B cell (primary cell): ENCODE measurements at places on chromosomes 1 and 21. TPM values are rescaled to one million over a fixed set of nuclear protein-coding genes. Genes with fewer than 3 reads are reported as not detected.

The OR10Z1 gene
- total RNA-seq, result not detected in 2 replicates

GRCh38 chr1:167305706-167306277, 85.1 kb downstream of the POU2F1 start:
- H3K4me1 ChIP-seq, result no peaks in the 10 kb centered on the region
- H3K36me3 ChIP-seq, result no peaks in the 10 kb centered on the region
- no peak for DNase-seq
- no peak overlapping the region for H3K27ac ChIP-seq

The NMNAT2 gene
- total RNA-seq, result not detected in 2 replicates

DNA sequence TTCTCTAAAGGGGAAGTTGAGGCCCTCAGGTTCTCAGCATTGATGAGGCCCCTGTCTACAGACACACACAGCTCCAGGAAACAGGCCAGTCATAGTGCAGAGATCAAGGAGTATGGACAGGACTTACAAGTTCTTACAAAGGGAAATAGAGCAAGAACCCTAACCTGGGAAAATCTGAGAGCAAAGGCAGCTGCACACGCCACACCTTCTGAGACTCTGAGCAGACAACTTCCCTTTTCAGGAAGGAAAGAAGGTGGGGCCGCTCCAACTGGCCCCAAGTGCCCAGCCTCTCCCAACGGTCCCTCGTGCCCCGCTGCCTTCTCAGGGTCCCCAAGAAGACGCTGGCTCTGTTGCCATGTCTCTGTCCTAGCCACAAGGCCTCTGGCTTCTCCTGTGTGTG, 3.6 kb downstream of the NOC2L start:
- no peak for DNase-seq
- no peak overlapping the region for H3K27ac ChIP-seq
- H3K27me3 ChIP-seq, result no peaks in the 10 kb centered on the region
- H3K4me1 ChIP-seq, result peaks cover 24% of the 10 kb centered on the region
- no peaks in the 10 kb centered on the region for H3K36me3 ChIP-seq

The AVPR1B gene
- 0.59 TPM in 1 of 2 replicates, not detected in the other for total RNA-seq

DNA sequence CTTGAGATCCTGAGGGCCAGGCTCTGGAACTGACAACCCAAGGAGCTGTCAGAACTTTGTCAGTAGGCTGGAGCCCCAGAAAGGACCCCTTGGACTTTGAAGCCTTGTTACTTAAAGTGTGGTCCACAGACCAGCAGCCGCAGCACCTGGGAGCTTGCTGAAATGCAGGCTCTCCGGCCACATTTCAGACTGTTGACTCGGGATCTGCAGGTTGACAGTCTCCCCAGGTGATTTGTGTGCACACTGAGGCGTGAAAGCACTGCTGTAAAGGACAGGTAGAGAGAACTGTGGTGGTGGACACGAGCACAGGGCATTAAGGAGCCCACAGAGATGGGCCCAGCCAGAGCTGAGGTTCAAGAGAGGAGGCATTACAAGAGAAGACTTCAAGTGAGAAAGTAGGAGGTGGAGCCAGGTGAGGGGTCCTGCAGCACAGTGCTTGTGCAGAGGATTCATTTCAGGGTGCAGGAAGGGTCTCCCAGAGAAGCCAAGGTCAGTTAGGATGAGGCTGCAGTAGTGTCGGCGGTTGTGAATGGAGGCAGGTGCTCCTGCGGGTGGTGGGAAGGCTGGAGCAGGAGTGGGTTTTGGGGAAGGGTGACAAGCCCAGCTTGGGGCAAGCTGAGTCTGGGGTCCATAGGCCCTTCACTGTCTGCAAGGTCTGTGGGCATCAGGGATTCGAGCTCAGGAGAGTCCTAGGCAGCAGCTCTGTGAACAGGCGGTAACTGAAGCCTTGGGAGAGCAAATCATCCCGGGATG, 4.6 kb downstream of the HYI start:
- no peak overlapping the region for H3K4me3 ChIP-seq
- H3K36me3 ChIP-seq, result peaks cover 64% of the 10 kb centered on the region
- H3K27ac ChIP-seq, result no peak overlapping the region

DNA sequence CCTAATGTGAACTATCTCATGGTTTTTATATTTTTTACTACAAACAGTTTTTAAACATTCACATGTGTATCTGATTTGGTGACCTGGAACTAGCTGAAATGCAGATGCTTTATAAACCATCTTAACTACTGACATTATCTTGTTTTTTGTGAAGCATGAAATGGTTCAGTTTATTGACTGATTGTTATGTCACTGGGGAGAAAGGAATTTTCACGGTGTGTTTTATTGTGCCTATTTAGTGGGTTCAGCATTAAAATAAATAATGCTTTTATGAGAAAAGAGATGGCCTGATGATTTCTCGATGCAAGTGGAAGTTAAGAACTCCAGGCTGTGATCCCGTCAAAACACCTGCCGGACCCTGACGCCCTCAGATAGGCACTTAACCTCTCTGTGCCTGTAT, 79.9 kb upstream of the KIF26B start:
- H3K4me1 ChIP-seq, result no peaks in the 10 kb centered on the region
- H3K27me3 ChIP-seq, result no peaks in the 10 kb centered on the region
- H3K36me3 ChIP-seq, result no peaks in the 10 kb centered on the region

The CCDC17 gene
- 8.2 and 9.1 TPM in 2 replicates for total RNA-seq

DNA sequence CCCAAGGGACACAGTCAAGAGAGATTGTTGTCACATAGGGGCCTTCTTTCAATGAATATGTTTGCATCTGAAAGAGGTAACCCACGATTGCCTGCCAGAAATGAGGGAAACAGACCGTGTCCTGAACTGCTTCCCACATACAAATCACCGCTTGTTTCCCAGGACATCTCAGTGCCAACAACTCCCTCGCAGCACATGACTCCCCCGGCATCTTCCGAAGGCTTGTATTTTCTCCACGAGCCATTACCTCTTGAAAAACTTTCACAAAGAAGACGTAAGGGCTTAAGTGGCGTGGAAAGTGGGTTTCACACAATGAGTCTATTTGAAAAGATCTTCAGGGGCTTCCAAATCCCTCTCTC, 31.6 kb upstream of the PDE9A start:
- no peak overlapping the region for H3K4me3 ChIP-seq
- peaks cover under 1% of the 10 kb centered on the region for H3K4me1 ChIP-seq
- no peak overlapping the region for H3K27ac ChIP-seq

DNA sequence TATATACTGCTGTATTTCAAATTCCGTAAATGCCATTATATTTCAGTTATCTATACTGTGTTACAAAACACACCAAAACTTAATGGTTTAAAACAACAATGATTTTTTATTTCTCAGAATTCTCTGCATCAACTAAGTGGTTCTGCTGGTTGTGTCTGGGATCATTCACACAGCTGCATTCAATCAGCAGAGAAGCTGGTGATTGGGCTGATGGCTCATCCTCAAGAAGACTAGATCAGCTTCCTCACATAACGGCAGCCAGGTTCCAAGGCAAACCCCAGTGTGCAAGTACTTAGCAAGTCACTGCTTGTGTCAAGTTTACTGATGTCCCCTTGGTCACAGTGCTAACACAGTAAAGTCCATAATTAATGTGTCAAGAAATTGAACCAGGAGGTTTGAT, 86.3 kb upstream of the VANGL1 start:
- H3K4me3 ChIP-seq, result no peak overlapping the region
- H3K27ac ChIP-seq, result no peak overlapping the region
- DNase-seq, result no peak

- DNase-seq, result peak; percentile 44
- peaks cover 3% of the 10 kb centered on the region for H3K36me3 ChIP-seq
- peaks cover 74% of the 10 kb centered on the region for H3K4me1 ChIP-seq
- H3K4me3 ChIP-seq, result peak overlapping the region; percentile 76
- peak overlapping the region; percentile 62 for H3K27ac ChIP-seq
- H3K27me3 ChIP-seq, result no peaks in the 10 kb centered on the region
These were observed 917 bp downstream of the RAP1A start for GRCh38 chr1:111620441-111620971.

DNA sequence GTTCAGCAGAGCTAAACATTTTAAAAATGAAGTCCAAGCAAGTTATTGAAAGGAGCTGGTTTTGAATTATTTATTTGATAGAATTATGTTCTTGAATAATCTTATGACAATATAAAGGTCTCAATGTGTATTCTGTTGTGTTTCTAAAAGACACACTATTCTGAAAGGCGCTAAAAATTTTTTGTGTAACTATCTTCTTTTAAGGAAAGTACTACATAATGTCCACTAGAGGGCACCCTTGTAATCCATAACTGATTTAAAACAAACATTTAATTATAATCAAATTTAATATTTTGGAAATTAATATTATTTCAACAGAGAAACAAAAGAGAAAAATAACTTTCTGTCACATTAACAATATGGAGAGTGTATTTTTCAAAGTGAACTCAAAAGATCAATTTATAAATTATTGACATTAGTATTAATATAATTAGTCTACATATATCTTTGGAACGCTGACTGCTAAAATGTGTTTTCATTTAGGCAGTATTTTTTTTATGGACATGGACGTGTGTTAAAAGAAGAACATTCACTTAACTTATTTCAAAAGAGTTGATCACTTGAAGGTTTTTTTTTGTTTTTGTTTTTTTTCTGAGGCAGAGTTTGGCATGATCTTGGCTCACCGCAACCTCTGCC, 248.4 kb downstream of the DENND1B start:
- DNase-seq, result peak; percentile 48
- no peak overlapping the region for H3K4me3 ChIP-seq
- H3K27me3 ChIP-seq, result no peaks in the 10 kb centered on the region
- H3K4me1 ChIP-seq, result no peaks in the 10 kb centered on the region

- H3K36me3 ChIP-seq, result no peaks in the 10 kb centered on the region
- no peaks in the 10 kb centered on the region for H3K4me1 ChIP-seq
- no peaks in the 10 kb centered on the region for H3K27me3 ChIP-seq
- no peak overlapping the region for H3K27ac ChIP-seq
- no peak for DNase-seq
These were observed 101.2 kb downstream of the NFIA start for GRCh38 chr1:61183471-61184039.

GRCh38 chr1:161159913-161160243, 578 bp downstream of the USP21 start:
- no peak for DNase-seq
- H3K4me1 ChIP-seq, result peaks cover 28% of the 10 kb centered on the region
- H3K27ac ChIP-seq, result peak overlapping the region; percentile 76
- no peaks in the 10 kb centered on the region for H3K36me3 ChIP-seq
- peak overlapping the region; percentile 73 for H3K4me3 ChIP-seq
- H3K27me3 ChIP-seq, result no peaks in the 10 kb centered on the region

DNA sequence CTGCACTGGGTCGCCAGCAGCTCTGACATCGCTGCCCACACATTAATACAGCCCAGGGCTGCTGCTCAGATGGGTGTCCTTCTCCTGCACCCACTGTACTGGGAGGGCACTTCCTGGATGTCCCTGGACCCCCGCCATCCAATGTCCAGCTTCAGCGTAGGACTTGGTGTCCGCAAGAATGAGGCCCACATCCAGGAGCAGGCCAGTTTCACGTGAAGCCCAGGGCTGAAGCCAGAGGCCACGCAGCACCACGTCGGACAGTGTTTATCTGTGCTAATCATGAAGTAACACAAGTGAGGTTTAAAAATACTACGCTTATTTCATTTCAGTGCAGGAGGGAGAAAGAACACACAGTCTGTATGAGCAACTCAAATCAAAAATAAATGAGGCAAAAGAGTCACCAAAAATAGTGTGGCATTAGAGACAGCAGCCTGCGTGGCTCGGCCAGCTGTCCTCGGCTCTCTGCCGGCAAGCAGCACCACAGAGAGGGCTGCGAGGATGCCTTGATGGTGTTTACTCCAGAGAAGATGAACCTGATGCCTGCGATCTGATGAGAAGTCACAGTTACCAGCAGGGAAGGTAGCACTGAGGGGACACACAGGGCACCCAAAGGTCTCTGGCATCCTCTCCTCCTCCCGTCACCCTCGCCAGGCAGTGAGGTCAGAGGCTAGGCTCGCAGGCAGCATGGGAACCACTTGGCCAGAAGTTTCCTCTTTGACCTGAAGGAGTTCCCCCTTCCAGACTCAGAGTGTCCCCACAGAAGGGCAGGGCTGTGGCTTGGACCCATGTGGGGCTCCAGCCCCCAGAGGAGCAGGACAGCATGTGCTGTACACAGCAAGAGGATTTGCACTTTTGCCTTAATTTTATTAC, 22.1 kb upstream of the NPHP4 start:
- no peaks in the 10 kb centered on the region for H3K36me3 ChIP-seq
- no peak overlapping the region for H3K27ac ChIP-seq

DNA sequence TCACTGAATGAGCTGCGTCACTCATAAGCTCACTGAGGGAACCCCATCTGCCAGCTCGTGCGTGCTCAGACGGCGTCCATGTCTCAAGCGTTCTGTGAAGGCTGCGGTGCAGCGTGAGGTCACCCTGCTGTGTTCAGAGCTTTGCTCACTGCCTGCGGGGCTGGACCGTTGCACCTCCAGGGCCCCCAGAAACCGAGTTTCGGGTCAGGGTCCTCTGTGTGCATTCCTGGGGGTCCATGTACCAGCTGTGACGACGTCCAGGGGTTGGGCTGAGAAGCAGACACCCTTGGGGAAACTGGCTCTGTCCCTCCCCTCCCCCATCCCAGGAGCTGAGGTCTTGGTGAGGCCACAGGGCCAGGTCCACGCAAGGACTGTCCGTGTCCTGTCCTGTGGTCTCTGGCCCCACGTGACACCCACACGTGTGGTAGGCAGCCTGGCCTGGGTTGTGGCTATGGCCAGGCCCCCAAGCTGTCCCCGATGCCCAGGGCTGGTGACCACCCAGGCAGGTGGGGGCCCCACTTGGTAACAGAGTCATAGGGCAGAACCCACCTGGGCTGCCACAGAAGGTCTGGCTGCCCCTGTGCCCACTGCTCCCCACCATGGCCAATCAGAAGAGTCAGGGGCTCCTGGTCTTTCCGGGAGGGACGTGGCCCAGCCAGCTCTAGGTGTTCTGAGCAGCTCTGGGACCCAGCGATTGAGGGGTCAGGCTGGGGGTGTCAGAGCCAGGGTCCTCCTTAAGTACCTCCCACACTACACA, 24.4 kb downstream of the FTCD start:
- no peak overlapping the region for H3K4me3 ChIP-seq
- no peak for DNase-seq
- H3K27me3 ChIP-seq, result no peaks in the 10 kb centered on the region
- H3K4me1 ChIP-seq, result no peaks in the 10 kb centered on the region

The WDR64 gene
- total RNA-seq, result not detected in 2 replicates

The PROK1 gene
- total RNA-seq, result not detected in 2 replicates

DNA sequence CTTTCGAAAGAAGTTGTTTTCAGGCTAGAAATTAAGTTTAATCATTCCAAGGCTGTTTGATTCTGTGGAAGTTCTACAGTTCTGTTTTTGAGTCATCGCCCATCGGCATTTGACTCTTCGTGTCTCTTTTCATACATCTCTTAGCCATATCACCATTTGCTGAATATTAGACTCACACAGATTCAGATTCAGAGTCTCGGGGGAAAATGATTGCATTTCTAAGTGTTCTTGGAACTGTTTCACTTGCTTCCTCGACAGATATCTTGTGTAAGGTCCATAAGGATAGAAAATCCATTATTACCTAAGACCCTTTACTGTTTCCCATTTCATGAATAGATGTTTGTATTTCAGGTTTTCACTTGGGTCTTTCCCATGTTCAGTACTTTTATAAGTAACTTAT, 237.0 kb upstream of the SGIP1 start:
- no peak overlapping the region for H3K27ac ChIP-seq
- no peaks in the 10 kb centered on the region for H3K36me3 ChIP-seq
- peaks cover 14% of the 10 kb centered on the region for H3K4me1 ChIP-seq
- no peak overlapping the region for H3K4me3 ChIP-seq
